Activated B cell treated with CpG ODN at 0.5 μM for 24 hours (primary cell): ENCODE measurements at places on chromosomes 1 and 21. TPM values are rescaled to one million over a fixed set of nuclear protein-coding genes. Genes with fewer than 3 reads are reported as not detected.

DNA sequence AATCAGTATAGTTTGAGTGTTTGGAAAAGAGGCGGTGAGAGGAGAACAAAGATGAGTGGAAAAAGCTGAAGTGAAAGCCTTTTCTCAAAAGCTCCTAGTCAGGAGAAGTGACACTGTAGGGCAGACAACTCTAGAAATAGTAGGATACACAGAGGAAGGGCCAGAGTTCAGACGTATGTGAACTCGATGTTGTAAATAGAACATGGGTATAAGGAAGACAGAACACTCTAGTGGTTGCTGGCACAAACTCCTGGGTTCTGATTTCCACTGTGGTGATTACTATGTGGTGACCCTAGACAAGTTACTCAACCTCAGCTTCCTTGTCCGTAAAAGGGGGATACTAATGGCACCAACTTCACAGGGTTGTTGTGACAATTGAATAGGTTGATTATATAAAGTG is 30.2 kb upstream of the MGST3 start:
- no peak for DNase-seq

DNA sequence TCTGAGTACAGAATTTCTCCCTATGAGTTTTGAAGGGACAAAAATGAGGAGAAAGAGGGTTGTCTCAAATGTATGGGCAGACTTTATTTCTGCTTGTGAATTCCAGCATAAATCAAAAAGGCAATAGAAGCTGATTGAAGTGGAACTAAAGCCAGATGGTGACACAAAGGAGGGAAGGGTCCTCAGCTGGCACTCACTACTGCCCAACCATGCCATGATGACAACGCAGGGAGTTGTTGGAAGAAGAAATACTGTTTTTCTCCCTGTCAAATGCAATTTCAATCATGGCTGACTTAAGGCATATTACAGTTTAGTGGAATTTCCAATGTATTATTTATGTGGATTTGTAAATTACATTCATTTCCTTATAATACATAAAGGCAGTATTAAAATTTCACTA is 805.8 kb downstream of the ADGRL2 start:
- no peak for DNase-seq

GRCh38 chr1:62685431-62685859 is 2.7 kb downstream of the DOCK7 start:
- no peak for DNase-seq

DNA sequence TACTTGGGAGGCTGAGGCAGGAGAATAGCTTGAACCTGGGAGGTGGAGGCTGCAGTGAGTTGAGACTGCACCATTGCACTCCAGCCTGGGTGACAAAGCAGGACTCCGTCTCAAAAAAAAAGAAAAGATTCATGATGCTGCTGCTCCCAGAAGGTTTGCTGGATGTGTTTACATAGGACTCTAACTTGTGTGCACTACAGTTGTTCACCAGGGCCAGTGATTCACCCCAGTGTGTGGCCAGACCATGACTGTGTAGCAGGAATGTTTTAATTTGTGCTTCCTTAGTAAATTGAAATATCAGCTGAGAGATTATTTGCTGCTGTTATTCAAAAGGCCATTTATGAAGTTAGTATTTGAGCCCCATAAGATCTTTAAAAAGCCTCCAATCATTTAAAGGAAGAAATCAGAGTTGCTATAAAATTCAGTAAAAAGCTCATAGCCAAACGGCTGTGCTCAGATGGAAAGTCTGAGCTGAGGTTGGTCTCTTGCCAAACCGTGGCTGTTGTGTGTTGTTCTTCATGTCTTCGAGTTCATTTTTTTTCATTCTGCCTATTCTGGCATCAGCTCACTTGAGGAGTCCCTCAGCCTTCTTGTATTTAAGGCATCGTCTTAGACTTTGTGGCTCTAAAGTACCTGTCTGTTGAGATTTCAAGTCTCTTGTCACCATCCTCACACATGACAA is 18.1 kb upstream of the PGD start:
- no peak for DNase-seq

- DNase-seq, result no peak
These were observed 119.2 kb upstream of the KIAA1614 start for GRCh38 chr1:180793451-180793850.

DNA sequence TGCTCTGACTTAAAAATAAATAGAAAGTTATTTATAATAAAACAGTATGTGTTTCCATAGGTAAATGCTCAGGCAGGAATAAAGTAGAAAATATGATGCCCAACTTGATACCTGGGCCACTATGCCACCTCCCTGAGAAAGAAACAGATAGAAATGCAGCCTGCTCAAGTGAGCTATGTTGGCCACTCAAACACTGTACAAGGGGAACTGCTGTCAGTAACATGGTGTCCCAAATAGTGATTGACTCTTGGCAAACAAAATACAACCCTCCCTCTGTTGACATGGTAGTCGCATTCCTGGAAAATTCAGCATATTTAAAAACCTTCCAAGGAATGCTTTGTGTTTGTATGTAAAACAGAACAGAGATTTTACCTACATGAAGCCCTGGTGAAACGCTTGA is 66.9 kb upstream of the KCNE2 start:
- DNase-seq, result no peak

- no peak for DNase-seq
These were observed 17.6 kb upstream of the SLC30A1 start for GRCh38 chr1:211596418-211597181.

GRCh38 chr1:41678111-41678878 is 193.8 kb upstream of the EDN2 start:
- no peak for DNase-seq

DNA sequence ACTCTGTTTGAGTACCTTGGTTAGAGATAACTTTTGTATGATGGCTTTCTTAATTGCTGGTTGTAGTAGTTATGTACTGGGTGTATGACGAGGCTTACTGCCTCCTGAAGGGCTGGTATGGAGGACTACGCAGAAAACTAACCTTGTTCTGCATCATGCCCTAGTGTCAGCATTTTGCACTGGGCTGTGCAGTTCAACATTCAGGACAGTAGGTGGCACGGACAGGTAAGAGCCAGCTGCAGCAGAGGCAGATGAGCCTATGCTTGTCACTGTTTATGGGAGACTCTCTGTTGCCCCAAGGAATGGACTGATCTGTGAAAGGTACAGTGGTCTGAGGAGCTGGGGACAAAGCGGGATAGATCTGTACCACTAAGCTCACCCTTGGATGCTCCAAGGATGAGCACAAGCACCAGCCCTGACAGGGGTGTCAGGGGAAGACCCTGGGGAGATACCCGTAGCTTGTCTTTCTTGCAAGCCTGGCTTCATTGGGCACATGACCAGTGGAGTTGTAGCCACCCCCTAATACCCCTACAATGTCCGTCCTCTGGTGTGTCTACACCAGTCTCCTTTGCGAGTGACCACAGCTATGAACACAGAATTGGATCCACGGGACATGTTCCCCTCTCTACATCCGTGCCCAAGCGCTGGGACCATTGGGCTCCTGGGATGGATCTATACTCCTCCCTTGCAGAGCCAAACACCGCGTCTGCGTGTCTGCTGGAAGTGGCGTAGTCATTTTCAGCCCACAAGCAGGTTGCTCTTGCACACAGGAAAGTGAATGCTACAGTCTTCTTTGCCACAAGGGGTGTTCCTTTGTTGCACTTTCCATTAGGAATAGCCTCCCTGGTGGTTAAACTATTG is 51.1 kb upstream of the CFHR3 start:
- DNase-seq, result no peak

DNA sequence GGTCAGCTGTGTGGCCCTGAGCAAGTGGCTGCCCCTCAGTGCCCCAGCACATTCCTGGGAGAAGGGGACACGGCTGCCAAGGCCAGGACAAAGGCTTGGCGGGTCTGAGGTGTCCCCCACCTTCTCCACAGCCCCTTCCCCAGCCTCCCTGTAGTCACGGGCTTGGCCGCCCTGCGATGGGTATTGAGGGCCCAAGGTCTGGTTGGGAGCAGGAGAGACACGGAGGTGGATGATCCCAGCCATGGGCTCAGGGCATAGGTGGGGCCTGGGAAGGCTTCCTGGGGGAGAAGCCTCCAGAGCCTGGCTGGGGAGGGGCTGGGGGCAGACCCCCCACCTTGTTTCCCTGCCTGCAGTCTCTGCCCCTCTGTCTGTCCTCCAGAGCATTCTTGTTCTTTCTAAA is 27.0 kb downstream of the TTC39A start:
- DNase-seq, result no peak

GRCh38 chr1:25430967-25431881 is 527 bp downstream of the MACO1 start:
- DNase-seq, result peak; percentile 79

- no peak for DNase-seq
These were observed 224.0 kb downstream of the PTBP2 start for GRCh38 chr1:96945509-96946084.

GRCh38 chr21:33228455-33228854 is 1.3 kb upstream of the IFNAR2 start:
- no peak for DNase-seq

- DNase-seq, result peak; percentile 39
These were observed 554 bp downstream of the ZNF281 start for GRCh38 chr1:200409203-200409760.

Gene HCN3
- 2.7 TPM in 2 replicates for total RNA-seq

Gene ARTN
- 0.20 TPM in 1 of 2 replicates, not detected in the other for total RNA-seq

Gene ACTL8
- total RNA-seq, result not detected in 2 replicates

Gene ILDR2
- total RNA-seq, result 1.00 and 1.2 TPM in 2 replicates

Gene ZNF648
- not detected in 2 replicates for total RNA-seq

Gene CYP4Z1
- total RNA-seq, result not detected in 2 replicates

Gene TRPM2
- 2.4 and 3.9 TPM in 2 replicates for total RNA-seq

Gene COL24A1
- total RNA-seq, result not detected in 2 replicates
